ENCODE measurements at places on chromosomes 13 and 19.

DNA sequence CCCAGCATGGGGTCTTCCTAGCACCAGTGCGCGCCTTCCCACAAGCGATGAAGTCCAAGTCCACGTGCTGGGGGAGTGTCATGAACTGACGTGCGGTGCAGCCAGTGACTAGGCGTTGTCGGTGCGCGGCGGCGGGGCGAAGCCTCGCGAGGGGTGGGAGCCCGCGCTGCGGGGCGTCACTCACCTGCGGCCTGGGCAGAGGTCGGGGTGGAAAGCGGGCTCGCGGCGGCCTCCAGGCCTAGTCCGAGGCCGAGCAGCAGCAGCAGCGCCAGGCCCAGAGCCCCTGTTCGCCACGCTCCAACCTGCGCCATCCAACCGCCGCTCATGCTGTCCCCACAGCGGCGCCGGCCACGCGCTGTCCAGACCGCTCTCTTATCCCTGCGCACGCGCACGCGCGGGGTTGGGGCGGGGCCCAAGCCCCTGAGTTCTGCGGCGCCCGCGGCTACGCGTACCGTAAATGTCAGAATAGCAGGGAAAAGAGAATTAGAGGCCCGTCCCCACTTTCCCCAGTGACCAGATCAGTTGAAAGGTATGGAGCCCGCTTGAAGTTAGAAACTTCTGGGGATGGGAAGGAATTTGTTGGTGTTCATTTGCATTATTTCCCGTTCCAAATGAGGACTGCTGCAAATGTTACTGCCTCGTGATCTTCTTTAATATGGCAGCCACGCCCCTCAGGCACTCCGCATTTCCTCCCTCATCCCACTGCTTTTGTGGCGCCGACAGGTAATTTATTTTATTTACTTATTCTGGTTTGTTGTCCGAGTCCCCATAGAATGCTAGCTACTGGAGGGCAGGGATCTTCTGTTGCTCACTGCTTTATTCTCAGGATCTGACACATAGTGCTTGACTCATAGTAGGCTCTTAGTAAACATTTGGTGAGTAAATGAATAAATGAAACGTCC, at the start of gene CD320:
CD320 (minus strand) TSS at position 394 of the 902 bp plus-strand sequence; CDS start at position 326, 68 bp downstream.
- DNase-seq = peak; percentile 88

DNA sequence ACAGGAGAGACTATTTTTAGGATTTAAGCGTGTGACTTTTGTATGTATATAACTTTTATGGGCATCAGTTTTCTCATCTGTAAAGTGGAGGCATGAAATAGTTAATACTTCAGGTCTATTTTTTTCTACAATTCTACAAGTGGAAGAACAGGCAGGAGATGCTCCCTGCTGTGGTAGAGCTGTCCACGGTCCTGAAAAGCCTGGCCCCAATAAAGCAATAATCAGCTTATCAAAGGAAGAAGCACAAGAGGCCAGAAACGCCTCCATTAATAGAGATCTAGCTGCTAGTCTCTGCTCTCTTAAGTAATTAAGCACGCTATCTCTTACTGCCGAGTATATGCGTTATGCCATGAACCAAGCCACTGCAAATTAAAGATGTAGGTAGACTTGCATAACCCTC, 28.0 kb upstream of the WASF3 start:
- no peak for DNase-seq

- no peak for DNase-seq
These were observed 65.8 kb downstream of the KATNAL1 start for GRCh38 chr13:30241532-30241931.

DNA sequence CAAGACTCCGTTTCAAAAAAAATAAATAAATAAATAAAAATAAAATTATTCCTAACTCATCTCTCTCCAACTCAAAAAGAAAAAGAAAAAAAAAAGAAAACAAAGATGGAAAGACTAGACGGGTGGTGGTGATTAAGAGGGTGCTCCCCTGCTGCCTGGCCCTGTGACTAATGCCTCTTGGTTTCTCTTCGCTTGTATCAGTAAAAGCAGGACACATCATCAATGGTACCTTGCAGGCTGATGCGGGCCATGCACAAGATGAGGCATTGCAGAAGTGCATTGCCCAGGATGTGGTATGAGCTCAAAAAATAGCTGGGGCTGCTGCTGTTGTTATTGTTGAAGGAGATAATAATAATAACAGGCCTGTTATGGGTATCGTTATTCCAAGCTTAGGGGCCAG, 14.6 kb downstream of the ACER1 start:
- DNase-seq = no peak

GRCh38 chr19:13850910-13851733, 25.8 kb upstream of the NANOS3 start:
- no peak for DNase-seq

- DNase-seq = no peak
These were observed 12.9 kb upstream of the CXCL17 start for GRCh38 chr19:42455621-42456081.

- DNase-seq = no peak
These were observed 54.2 kb upstream of the MYCBP2 start for GRCh38 chr13:77381059-77381458.

DNA sequence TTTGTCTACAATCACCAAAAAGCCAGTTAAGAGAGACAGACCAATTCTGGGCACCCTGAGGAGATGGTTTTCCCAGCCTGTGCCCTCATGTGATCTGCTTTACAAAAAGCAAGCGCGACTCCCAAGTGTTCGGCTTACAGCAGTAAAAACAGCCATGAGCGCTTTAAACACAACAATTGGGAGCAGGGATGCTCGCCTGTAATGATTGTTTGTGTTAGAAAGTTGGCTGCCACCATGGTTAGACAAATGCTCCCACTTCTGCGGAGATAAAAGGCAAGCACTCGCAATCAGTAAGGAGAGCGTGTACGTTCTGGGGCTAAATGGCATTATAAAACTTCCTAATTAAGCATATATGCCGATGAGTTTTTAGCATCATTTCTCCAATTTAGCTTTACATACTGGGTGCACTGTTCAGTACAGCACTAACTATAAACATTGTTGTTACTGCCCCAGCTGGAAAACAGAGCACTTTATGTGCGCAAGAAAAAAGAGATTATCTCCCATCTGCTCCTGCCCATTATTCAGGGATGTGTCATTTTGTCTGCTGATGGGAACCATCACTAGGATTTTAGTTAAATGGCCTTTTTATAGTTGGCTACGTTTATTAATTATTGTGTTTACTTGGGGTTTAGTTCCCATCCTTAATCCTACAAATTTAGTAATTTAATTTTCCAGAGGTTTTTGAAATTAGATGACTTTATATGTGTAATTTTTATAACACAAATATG, 309.3 kb upstream of the MAB21L1 start:
- no peak for DNase-seq

- DNase-seq = no peak
These were observed 86.3 kb downstream of the LRCH1 start for GRCh38 chr13:46639033-46639981.

- DNase-seq = no peak
These were observed 14.1 kb downstream of the EFNA2 start for GRCh38 chr19:1299801-1300200.

DNA sequence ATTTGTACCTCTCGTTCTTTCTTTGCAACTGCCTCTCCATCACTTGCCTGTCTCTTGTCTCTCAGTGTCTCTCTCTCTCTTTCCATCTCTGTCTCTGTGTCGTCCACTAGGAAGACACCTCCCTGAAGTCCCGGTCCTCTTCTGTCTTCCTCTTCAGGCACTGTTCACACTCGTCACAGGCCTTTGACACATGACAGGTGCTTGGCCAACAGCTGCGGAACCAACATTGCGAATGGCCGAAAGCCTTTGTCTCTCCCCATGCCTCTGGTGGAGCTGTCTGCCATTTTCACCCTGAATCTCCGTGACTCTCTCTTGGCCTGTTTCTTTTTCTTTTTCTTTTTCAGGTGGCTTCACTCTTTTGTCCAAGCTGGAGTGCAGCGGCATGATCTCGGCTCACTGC, 2.8 kb downstream of the HIPK4 start:
- DNase-seq = no peak

GRCh38 chr13:45875951-45876350, 24.4 kb upstream of the SIAH3 start:
- DNase-seq = no peak

- DNase-seq = no peak
These were observed 241.4 kb downstream of the ENOX1 start for GRCh38 chr13:43545317-43545874.
